Activated CD4-positive, alpha-beta T cell treated with anti-CD3 and anti-CD28 coated beads, Interleukin-2, amount 10 ng/mL, durations not matched to agents 24 days and 14 days (primary cell): ENCODE measurements at places on chromosomes 11 and 22. TPM values are rescaled to one million over a fixed set of nuclear protein-coding genes. Genes with fewer than 3 reads are reported as not detected.

The POU2AF2 gene
- 0.44 TPM in 1 of 2 replicates, not detected in the other for total RNA-seq

The GLYATL2 gene
- total RNA-seq = not detected in 2 replicates

The PGA4 gene
- not detected in 2 replicates for total RNA-seq

The ZNF280A gene
- total RNA-seq = not detected in 2 replicates

The PSMD13 gene
- total RNA-seq = 272 and 275 TPM in 2 replicates

The ABCC8 gene
- total RNA-seq = not detected in 2 replicates

GRCh38 chr22:25654676-25655075, 87.3 kb upstream of the MYO18B start:
- H3K27me3 ChIP-seq = no peaks in the 10 kb centered on the region
- peaks cover 28% of the 10 kb centered on the region for H3K4me1 ChIP-seq
- H3K36me3 ChIP-seq = peaks cover 24% of the 10 kb centered on the region

GRCh38 chr11:72777755-72778278, 16.0 kb downstream of the STARD10 start:
- H3K27ac ChIP-seq = no peak overlapping the region
- H3K4me1 ChIP-seq = peaks cover 25% of the 10 kb centered on the region
- no peaks in the 10 kb centered on the region for H3K36me3 ChIP-seq
- H3K4me3 ChIP-seq = no peak overlapping the region
- H3K27me3 ChIP-seq = peaks cover 5% of the 10 kb centered on the region
- DNase-seq = no peak

DNA sequence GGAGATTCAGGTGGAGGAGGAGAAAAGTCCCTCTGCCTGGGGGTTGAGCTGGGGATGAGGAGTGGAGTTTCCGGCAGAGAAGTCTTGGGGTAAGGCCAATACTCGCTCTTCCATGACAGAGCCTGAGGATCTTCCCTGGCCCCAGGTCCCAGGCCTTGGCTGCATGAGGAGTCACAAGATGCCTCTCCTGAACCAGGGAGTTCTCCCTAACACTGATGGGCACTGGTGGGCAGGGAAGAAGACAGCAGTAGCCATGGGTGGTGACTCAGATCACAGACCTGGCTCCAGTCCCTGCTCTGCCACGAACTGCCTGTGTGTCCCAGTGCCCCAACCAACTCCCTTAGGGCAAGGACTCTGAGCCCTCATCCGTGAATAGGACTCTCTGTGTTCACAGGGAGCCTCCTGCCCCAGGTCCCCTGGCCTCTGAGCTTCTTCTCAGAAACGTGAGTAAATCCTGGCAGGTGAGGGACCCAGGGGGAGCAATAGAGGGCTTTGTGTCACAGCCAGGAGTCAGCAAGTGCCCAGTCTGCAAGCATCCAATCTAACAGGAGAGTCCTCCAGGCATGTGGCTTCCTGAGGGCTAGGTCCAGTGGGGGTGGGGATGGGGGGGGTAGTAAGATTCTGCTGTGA, 45.5 kb upstream of the FTH1 start:
- no peak overlapping the region for H3K27ac ChIP-seq
- no peak overlapping the region for H3K4me3 ChIP-seq
- H3K27me3 ChIP-seq = no peaks in the 10 kb centered on the region
- H3K36me3 ChIP-seq = no peaks in the 10 kb centered on the region

DNA sequence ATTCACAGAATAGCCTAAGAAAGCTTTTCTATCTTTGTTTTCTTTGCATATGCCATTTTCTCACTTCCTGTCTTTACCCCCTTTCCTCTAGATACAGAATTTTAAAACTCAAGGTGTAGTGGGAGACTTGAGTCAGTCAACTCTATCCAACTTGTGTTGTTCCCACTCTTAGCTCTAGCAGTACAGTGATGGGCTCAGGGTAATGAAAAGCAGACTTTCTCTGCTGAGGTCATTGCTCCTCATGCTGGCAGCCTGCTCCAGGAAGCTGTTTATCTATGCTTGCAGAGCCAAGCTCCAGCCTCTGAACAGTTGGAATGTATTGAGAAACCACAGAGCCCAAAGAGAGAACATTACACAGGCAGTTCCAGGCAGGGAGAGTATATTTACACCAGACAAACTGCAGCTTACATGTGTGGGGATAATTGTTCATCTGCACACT, 68.1 kb downstream of the CSTPP1 start:
- H3K27me3 ChIP-seq = no peaks in the 10 kb centered on the region
- H3K27ac ChIP-seq = peak overlapping the region; percentile 5
- no peak overlapping the region for H3K4me3 ChIP-seq
- H3K4me1 ChIP-seq = peaks cover 21% of the 10 kb centered on the region

GRCh38 chr11:40027720-40028119, 1431.7 kb downstream of the LRRC4C start:
- H3K4me3 ChIP-seq = no peak overlapping the region
- no peak for DNase-seq
- H3K27ac ChIP-seq = no peak overlapping the region
- H3K36me3 ChIP-seq = no peaks in the 10 kb centered on the region
- no peaks in the 10 kb centered on the region for H3K27me3 ChIP-seq

DNA sequence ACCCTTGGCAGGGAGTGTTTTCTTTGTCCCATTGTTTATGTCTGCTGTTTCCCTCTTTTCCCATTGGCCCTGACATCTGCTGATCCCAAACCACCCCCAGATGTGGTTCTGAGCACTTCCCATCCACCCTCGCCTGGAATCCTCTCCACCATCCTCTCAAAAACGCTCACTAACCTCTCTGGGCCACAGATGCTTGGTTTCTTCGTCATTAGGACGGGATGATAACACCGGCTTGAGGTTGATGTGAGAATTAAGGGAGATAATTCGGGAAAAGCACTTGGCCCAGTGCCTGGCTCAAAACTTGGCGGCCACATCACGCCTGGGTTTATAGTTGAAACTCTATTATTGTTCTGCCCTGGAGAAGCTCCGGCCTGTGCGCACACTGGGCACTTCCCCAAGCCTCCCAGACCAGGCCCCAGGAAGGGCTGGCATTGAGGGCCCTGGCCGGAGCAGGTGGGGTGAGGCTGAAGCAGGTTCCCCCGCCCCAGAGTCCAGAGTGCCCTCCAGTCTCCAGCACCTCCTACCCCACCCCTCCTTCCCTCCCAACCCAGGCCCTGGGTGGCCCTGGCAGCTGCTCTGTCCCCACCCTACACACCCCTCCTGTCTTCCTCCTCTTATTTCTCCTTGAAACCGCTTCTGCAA, 63.7 kb downstream of the CYTH4 start:
- no peak for DNase-seq
- no peaks in the 10 kb centered on the region for H3K4me1 ChIP-seq
- H3K27ac ChIP-seq = no peak overlapping the region
- no peaks in the 10 kb centered on the region for H3K36me3 ChIP-seq
- H3K27me3 ChIP-seq = peaks cover 2% of the 10 kb centered on the region

DNA sequence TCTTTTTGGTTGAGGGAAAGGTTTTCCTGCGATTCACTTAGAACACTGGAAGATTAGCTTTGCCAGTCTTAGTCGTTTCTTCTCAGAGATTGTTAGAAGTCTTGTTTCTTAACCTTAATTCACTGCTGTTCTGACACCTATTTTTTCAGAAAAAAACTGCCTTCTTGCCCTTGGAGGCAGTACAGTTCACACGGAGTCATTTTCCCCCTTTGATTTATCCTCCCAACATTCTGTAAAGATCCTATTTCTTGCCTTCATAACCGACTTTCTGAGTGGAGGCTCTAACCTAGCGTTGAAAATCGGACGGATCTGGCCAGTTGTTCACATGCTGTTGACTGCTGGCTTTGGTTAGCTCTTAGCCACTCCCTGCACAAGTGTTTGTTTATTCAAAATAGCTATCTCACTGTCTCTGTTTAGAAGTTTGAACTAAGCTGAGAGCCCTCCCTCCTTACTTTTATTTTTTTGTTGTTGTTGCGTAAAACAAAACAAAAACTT, 737 bp downstream of the BCL2L13 start:
- no peaks in the 10 kb centered on the region for H3K27me3 ChIP-seq
- peak; percentile 74 for DNase-seq

DNA sequence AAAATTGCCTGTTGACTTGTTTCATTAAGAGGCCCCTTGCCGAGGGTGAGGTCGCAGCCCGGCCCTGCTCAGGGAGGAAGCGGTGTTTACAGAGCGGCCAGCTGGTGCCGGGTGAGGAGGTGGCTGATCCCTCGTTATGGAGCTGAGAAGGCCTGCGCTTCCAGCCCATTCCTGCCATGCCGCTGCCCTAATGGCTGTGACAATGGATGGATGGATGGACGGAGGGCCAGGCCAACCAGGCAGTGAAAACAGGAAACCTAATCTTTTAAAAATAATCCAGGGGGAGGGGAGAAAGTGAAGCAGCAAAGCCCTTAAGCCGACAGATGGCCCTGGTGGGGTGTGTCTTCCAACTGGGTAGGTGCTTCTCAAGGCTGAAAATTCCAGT, 38.5 kb downstream of the BCR start:
- no peaks in the 10 kb centered on the region for H3K27me3 ChIP-seq
- peak overlapping the region; percentile 78 for H3K4me3 ChIP-seq
- H3K4me1 ChIP-seq = peaks cover 87% of the 10 kb centered on the region

GRCh38 chr22:33381531-33382406, 323.6 kb upstream of the SYN3 start:
- H3K36me3 ChIP-seq = no peaks in the 10 kb centered on the region
- H3K27me3 ChIP-seq = no peaks in the 10 kb centered on the region
- no peak for DNase-seq
- H3K27ac ChIP-seq = no peak overlapping the region
- no peaks in the 10 kb centered on the region for H3K4me1 ChIP-seq

DNA sequence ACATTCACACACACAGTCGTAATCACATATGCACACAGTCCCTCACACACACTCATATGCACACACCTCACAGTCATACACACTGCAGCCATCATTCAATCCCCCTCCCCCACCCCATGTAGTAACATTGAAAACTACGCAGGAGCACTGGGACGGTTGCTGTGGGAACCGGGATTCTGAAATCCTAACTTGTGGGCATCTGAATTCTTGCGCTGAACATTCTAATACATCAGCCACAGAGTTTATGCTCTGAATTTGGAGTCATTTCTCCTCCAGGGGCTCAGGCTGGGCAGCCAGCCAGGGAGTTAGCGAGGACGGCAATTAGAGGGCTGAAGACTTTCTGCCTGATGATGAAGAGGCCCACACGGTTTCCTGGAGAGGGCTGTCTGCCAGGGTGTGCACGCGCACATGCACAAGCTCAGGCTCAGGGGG, 32.7 kb downstream of the CD6 start:
- peaks cover 69% of the 10 kb centered on the region for H3K4me1 ChIP-seq
- peak overlapping the region; percentile 82 for H3K4me3 ChIP-seq
- H3K27me3 ChIP-seq = no peaks in the 10 kb centered on the region

- no peak overlapping the region for H3K27ac ChIP-seq
- H3K4me1 ChIP-seq = no peaks in the 10 kb centered on the region
- no peaks in the 10 kb centered on the region for H3K27me3 ChIP-seq
- peaks cover 9% of the 10 kb centered on the region for H3K36me3 ChIP-seq
These were observed 14.2 kb downstream of the MOB2 start for GRCh38 chr11:1472180-1473005.

DNA sequence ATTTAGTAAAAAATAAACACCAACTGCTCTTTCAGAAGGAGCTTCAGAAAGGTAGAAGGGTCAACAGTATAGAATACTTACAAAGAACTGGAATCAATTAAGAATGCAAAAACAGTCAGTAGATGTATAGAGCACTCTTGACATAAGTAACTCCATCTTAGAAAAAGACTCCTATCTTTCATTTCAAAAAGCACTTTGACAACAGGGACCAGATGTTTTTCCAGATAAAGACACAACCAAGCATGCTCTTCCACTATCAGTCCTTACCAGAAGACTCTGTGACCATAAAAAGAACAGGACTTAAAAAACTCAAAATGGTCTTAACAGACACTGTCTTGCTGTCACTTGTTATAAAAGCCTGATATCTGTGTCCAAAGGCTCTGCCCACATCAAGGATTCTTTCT, 5.2 kb downstream of the SLC25A17 start:
- H3K27ac ChIP-seq = no peak overlapping the region
- peaks cover 24% of the 10 kb centered on the region for H3K36me3 ChIP-seq

GRCh38 chr11:90747057-90747456, 524.2 kb upstream of the CHORDC1 start:
- DNase-seq = no peak
- H3K27me3 ChIP-seq = no peaks in the 10 kb centered on the region
- H3K4me3 ChIP-seq = no peak overlapping the region
- no peak overlapping the region for H3K27ac ChIP-seq

DNA sequence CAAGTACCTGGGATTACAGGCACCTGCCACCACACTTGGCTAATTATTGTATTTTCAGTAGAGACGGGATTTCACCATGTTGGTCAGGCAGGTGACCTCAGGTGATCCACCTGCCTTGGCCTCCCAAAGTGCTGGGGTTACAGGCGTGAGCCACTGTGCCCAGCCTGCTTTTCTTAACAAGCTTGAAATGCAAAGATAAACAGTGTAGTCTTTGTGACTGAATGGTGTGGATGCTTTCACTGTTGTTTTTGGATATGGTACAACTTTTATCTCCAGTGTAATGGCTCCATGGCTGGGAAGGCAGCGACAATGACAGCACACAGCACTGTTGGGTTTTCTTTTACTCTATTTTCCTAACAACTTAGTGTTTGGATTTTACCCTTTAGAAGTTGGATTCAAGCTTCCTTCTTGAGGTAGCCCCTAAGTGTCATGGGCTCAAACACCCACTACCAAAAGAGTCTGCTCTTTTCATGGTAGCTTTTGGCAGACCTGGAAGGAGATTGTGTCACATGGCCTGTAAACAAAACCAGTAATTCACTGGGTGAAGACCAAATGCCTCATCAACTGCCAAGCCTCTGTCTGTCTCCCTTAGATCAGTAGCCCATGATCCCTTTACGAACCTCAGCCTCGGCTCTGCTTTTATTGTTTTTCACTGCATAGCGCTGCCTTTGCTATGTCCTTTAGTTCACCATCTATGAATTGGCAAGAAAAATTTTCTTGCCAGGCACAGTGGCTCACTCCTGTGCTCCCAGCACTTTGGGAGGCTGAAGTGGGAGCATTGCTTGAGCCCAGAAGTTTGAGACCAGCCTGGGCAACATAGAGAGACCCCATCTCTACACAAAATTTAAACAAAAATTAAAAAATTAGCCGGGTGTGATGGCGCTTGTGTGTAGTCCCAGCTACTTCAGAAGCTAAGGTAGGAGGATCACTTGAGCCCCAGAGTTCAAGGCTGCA, 6.4 kb downstream of the VPS51 start:
- H3K27me3 ChIP-seq = no peaks in the 10 kb centered on the region
- no peak for DNase-seq
- H3K4me3 ChIP-seq = no peak overlapping the region
- H3K27ac ChIP-seq = no peak overlapping the region

DNA sequence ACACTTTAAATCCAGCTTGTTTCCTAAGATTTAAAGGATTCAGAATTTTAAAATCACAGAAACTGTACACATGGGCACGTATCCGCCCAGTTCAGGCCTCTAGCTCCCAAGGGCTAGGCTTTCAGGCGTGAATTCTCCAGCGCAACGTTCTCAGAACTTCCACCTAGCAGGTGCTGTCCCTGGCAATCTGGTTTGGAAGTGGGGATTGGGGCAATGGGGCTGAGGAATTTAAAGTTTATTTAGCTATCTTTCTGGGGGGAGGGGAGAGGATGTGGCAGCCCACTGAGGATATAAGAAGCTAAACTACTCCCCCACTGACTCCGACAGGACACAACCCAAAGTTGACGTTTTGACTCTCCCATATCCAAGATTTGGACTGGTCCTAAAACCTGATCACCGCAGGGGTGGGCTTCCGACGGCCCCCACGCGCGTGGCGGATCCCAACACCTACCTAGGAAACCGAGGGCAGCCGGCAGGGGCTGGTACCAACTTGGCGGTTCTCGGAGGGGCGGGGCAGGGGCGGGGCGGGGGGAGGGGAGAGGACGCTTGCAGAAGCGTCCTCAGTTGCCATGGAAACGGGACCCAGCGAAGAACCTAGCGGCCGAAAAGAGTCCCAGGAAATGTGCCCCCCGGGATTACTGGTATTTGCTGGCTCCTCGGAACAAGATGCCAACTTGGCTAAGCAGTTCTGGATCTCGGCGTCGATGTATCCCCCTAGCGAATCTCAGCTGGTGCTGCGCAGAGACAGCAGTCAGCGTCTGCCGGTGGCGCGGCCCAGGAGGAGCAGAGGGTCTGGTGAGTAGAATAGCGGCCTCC, at the start of gene HOATZ:
Gene HOATZ (plus strand): TSS at position 563 of the 816 bp plus-strand sequence. CDS start 7 bp downstream, at position 570.
- H3K27me3 ChIP-seq = peaks cover 36% of the 10 kb centered on the region
- DNase-seq = peak; percentile 59
- H3K4me1 ChIP-seq = peaks cover 6% of the 10 kb centered on the region
- peak within 1 kb of the TSS; percentile 43 for H3K4me3 ChIP-seq
- peaks cover 2% of the 10 kb centered on the region for H3K36me3 ChIP-seq
